ENCODE measurements at places on chromosomes 13 and 19.

GRCh38 chr19:49588365-49589122 lies 2.4 kb upstream of the PRR12 start:
- DNase-seq, result no peak

GRCh38 chr13:32527151-32527550 lies 11.4 kb downstream of the N4BP2L2 start:
- DNase-seq, result no peak

DNA sequence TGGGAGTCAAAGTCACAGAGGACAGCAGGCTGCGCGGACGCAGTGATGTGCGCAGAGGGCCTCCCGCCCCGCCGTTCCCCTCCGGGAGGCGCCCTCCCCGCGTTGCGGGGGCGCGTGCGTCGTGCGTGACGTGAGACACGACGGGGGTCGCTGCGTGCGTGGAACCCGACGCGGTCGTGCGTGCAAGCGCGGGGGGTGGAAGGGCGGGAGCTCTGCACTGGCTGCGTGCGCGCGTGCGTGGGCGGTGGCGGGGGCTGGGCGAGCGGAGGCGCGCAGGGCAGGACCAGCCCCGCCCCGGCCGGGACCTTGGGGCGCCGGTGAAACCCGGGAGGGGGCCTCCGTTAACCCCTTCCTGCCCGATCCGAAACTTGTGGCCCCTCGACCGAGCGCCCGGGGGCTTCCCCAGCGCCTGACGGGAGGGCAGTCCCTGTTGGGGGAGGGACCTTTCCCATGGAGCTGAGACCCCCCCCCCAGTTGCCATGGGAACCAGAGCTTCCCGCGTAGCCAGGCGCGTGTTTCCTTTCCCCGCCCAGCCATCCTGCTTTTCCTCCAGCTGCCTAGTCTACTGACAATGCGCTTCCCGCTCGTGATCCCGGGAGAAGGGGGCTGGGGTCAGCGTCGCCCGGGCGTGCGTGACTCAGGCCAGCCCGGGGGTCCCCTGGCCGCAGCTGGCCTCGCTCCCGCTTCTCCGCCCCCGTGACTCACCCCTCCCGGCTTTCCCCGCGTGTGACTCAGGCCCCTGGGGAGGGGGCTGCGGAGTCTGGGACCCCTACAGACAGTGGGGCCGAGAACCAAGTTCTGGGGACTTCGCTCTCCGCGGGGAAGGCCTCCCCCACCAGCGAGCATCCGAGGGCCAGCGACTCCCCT lies 7.3 kb upstream of the HOOK2 start:
- peak; percentile 88 for DNase-seq

DNA sequence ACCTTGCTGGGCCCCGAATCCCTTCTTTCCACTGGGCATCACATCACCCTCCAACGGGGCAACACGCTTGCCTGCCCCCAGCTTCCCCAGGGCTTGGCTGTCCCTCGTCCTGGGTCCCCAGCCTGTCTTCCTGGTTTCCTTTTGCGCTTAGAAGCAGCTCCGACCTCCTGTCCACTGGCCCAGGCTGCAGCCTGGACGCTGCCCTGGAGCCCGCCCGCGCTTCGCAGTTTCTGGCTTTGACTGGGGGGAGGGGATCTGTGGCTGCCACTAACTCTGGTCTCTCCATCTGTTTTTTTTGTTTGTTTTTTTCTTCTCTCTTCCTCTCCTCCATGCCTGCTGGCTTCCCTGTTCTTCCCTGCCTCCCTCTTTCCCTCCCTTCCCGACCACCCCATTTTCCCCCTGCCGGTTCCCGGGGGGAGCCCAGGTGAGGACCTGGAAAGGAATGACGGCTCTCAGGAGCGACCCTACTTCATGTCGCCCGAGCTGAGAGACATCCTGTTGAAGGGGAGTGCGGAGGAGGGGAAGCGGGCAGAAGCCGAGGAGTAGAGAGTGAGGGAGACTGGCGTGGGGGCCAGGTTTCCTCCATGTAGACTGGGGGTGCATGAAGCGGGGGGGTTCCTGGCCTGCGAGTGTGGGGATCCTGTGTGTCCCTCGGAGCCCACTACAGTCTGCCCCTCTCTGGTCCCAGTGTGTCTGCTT lies 11.5 kb upstream of the ILF3 start:
- no peak for DNase-seq

DNA sequence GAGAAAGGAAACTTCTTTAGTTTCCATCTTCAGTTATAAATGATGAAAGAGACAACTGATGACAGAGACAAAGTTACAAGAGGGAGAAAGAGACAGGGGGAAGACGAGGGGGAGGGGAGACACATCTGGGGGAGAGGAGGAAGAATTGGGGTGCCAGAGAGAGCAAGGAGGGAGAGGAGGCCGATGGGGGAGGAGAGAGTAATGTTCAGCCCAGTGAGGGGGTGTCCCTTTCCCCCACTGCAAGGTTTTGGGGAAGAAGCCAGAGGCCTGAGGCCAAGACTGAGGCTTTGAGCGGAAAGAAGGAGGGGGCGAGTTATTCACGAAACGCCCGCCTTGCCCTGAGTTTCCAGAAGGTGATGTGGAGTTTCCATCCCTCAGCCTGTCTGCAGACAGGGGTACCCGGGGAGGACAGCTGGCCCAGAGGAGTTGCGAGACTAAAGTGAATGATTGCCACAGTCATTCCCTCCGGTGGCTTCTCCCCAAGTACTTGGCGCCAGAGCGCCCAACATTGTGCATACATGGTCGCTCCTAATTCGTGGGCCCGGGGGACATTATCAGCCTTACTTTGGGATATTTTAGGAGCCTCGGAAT lies 558 bp upstream of the PPAN start:
- DNase-seq, result no peak

- peak; percentile 21 for DNase-seq
Measured at GRCh38 chr13:102905905-102906771, 60.3 kb downstream of the ERCC5 start.

- peak; percentile 60 for DNase-seq
Measured at GRCh38 chr13:26050568-26051230, 1.1 kb downstream of the SHISA2 start.

- peak; percentile 42 for DNase-seq
Measured at GRCh38 chr19:36093687-36094086, 17.3 kb upstream of the OVOL3 start.

GRCh38 chr13:29969286-29969685 lies 118.9 kb upstream of the UBL3 start:
- DNase-seq, result peak; percentile 79

DNA sequence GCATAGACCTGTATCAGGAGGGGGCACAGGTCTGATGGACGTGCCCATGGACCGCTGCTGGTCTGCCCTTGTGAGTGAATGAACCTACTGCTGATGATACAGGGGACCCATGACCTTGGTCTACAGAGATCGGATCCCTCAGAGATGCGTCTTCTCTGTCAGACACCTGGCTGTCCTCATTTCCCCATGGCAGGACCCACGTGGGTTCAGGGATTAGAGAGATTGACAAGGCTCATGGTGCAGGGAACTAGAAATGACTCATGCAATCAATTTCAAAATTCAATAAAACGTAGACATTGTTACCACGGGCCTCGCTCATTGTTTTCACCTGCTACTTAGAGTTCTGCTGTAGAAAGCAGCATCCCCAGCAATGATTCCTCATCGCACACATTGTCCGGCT lies 962 bp upstream of the TPRX1 start:
- DNase-seq, result no peak
